Naive thymus-derived CD4-positive, alpha-beta T cell (primary cell): ENCODE measurements at places on chromosomes 3 and 15. TPM values are rescaled to one million over a fixed set of nuclear protein-coding genes. Genes with fewer than 3 reads are reported as not detected.

GRCh38 chr3:182412066-182412465 is 381.2 kb upstream of the ATP11B start:
- H3K36me3 ChIP-seq: no peaks in the 10 kb centered on the region
- no peak for DNase-seq
- no peaks in the 10 kb centered on the region for H3K27me3 ChIP-seq
- H3K4me1 ChIP-seq: no peaks in the 10 kb centered on the region
- no peak overlapping the region for H3K27ac ChIP-seq

- H3K36me3 ChIP-seq: no peaks in the 10 kb centered on the region
- no peak overlapping the region for H3K27ac ChIP-seq
- H3K27me3 ChIP-seq: no peaks in the 10 kb centered on the region
- no peak for DNase-seq
- H3K4me3 ChIP-seq: no peak overlapping the region
Measured at GRCh38 chr15:81930582-81931369, 115.0 kb downstream of the MEX3B start.

DNA sequence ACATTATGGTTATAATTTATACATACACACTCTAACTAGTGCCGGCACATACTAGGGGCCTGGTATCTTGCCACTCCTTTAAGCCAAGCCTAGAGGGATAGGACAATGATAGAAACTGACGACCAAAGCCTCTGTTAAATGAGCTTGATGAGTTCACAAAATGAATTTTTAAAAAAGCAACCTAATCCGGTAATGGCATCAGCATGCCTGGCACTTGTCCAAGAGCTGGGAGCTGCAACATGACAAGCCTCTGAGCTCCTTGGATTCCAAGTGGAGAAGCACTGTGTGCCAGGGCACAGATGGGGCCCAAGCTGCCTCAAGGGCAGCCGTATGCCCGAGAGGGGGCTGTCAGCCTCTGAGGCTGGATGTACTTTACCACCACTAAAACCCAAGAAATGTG is 9.7 kb downstream of the ETV5 start:
- no peak for DNase-seq
- H3K36me3 ChIP-seq: no peaks in the 10 kb centered on the region
- peaks cover 4% of the 10 kb centered on the region for H3K27me3 ChIP-seq

The CD200 gene
- 3.5 TPM for total RNA-seq

- H3K36me3 ChIP-seq: no peaks in the 10 kb centered on the region
- DNase-seq: no peak
- H3K4me3 ChIP-seq: no peak overlapping the region
- H3K27me3 ChIP-seq: no peaks in the 10 kb centered on the region
- no peaks in the 10 kb centered on the region for H3K4me1 ChIP-seq
Measured at GRCh38 chr3:35690271-35690670, 50.9 kb downstream of the ARPP21 start.

DNA sequence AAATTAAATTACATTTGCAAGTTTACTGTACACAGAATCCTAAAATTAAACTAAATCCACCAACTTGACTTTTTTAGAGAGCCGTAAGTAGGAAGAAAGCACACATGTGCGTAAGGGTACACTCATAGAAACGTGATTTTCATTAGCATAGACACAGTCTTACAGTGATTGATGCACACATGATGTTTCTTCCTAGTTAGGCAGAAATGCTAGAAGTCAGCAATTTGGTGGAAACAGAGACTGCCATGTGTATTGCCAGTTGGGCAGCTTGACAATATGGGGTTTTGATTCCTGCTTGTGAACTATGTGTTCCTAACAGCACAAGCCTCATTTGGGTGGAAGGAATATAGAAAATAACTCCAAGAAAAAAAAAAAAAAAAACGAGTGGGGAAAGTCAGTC is 878.5 kb downstream of the ROBO1 start:
- H3K4me1 ChIP-seq: no peaks in the 10 kb centered on the region
- no peak overlapping the region for H3K4me3 ChIP-seq
- no peaks in the 10 kb centered on the region for H3K27me3 ChIP-seq

DNA sequence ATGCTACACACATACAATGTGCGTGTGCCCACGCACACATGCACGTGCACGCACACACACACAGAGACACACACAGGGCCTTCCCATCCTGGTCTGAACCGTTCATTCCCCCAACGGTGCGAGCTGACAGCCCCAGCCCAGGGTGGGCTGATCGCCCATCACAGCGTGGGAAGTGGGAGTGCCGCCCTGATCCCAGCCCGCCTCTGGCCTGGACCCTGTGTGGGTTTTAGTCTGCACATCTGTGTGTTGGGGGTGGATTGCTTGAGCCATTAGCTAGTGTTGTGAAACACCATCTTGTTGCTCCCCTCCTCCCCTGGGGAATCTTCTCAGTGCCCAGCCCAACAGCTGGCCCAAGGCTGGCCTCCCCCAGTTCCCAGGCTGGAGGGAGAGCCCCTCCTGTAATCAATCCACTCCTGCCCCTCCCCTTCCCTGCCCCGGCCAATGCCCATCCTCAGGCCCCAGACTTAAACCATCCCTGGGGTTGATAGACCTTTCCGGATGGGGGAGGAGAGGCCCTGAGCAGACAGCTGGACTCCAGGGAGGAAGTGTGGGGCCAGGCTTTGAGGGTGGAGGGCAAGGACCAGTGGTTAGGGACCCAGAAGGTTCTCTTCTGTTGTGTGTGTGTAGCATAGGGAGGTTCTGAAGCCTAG is 8.3 kb downstream of the SEMA3G start:
- DNase-seq: no peak
- H3K27ac ChIP-seq: no peak overlapping the region
- no peaks in the 10 kb centered on the region for H3K4me1 ChIP-seq
- H3K4me3 ChIP-seq: no peak overlapping the region
- H3K27me3 ChIP-seq: no peaks in the 10 kb centered on the region
- no peaks in the 10 kb centered on the region for H3K36me3 ChIP-seq

The GOLGA8J gene
- total RNA-seq: not detected

- H3K4me3 ChIP-seq: no peak overlapping the region
- no peaks in the 10 kb centered on the region for H3K4me1 ChIP-seq
- H3K36me3 ChIP-seq: no peaks in the 10 kb centered on the region
- no peak for DNase-seq
Measured at GRCh38 chr3:192933779-192934460, 16.3 kb upstream of the MB21D2 start.

DNA sequence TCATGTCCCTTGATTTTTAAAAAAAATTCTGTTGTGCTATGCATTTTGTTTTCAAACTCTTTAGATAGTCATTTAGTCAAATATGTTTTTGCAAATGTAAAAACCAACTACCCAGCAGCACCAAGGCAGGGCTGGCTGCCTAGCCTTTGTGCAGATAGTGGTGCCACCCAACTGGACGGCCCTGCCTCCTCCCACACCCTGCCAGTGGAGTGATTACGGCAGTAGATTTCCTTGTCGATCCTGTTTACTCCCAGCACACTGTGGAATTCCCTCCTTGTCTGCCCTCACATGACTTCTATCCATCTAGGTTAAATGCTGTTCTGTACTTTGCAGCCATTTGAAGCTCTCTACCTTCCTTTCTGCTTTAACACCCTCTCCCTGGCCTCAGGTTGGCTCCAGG is 79.4 kb upstream of the PLXNA1 start:
- H3K4me3 ChIP-seq: no peak overlapping the region
- H3K4me1 ChIP-seq: no peaks in the 10 kb centered on the region
- no peaks in the 10 kb centered on the region for H3K27me3 ChIP-seq
- no peak for DNase-seq

- no peak overlapping the region for H3K27ac ChIP-seq
- H3K4me3 ChIP-seq: no peak overlapping the region
- no peaks in the 10 kb centered on the region for H3K4me1 ChIP-seq
Measured at GRCh38 chr15:88262064-88262463, 5.5 kb upstream of the NTRK3 start.

GRCh38 chr15:69524296-69524695 is 71.7 kb downstream of the RPLP1 start:
- no peaks in the 10 kb centered on the region for H3K36me3 ChIP-seq
- H3K4me1 ChIP-seq: no peaks in the 10 kb centered on the region
- DNase-seq: no peak
- H3K27ac ChIP-seq: no peak overlapping the region
- no peak overlapping the region for H3K4me3 ChIP-seq

- DNase-seq: no peak
- no peak overlapping the region for H3K27ac ChIP-seq
- no peak overlapping the region for H3K4me3 ChIP-seq
- no peaks in the 10 kb centered on the region for H3K4me1 ChIP-seq
- no peaks in the 10 kb centered on the region for H3K36me3 ChIP-seq
Measured at GRCh38 chr3:72951259-72951722, 45.3 kb upstream of the PPP4R2 start.

The UBAP1L gene
- total RNA-seq: 13.5 TPM

- H3K27me3 ChIP-seq: no peaks in the 10 kb centered on the region
- no peaks in the 10 kb centered on the region for H3K4me1 ChIP-seq
- DNase-seq: no peak
- no peaks in the 10 kb centered on the region for H3K36me3 ChIP-seq
- no peak overlapping the region for H3K27ac ChIP-seq
Measured at GRCh38 chr3:23303601-23304217, 100.6 kb downstream of the UBE2E2 start.

The HAPLN3 gene
- 144 TPM for total RNA-seq

The RASGRF1 gene
- 0.07 TPM for total RNA-seq

DNA sequence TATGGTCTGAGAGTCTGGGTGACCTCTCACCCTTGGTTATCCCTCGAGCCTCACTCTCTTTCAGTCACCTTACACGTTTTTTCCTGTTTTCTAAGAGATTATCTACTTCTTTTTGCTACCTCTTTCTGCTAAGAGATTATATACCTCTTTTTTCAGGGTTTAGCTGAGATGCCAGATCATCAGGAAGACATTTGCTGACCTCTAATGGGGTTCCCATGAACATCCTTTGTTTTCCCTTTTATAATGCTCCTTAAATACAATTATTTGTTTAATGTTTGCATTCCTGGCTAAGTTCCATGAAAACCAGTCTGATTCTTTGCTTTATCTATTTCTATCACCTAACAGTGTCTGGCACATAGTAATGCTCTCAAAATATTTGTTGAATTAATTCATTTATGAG is 39.6 kb downstream of the LEKR1 start:
- no peak overlapping the region for H3K4me3 ChIP-seq
- no peaks in the 10 kb centered on the region for H3K27me3 ChIP-seq
- no peak for DNase-seq
- H3K4me1 ChIP-seq: no peaks in the 10 kb centered on the region

GRCh38 chr15:89551550-89551949 is 23.7 kb upstream of the TICRR start:
- no peaks in the 10 kb centered on the region for H3K36me3 ChIP-seq
- H3K4me3 ChIP-seq: no peak overlapping the region
- H3K27ac ChIP-seq: no peak overlapping the region
- no peak for DNase-seq
- H3K27me3 ChIP-seq: no peaks in the 10 kb centered on the region
- no peaks in the 10 kb centered on the region for H3K4me1 ChIP-seq

The SEC22C gene
- 51.3 TPM for total RNA-seq
